ENCODE measurements at places on chromosomes 12 and 14.
A peak's percentile ranks its signal among the peaks of the same experiment; 100 is the strongest.

GRCh38 chr14:73747379-73748211 is 33.4 kb upstream of the PNMA1 start:
- no peak for DNase-seq

GRCh38 chr12:12560587-12561370 is 1.9 kb downstream of the DUSP16 start:
- DNase-seq = peak; percentile 17

GRCh38 chr14:58299401-58300330 is 1.3 kb downstream of the ARID4A start:
- peak; percentile 5 for DNase-seq

DNA sequence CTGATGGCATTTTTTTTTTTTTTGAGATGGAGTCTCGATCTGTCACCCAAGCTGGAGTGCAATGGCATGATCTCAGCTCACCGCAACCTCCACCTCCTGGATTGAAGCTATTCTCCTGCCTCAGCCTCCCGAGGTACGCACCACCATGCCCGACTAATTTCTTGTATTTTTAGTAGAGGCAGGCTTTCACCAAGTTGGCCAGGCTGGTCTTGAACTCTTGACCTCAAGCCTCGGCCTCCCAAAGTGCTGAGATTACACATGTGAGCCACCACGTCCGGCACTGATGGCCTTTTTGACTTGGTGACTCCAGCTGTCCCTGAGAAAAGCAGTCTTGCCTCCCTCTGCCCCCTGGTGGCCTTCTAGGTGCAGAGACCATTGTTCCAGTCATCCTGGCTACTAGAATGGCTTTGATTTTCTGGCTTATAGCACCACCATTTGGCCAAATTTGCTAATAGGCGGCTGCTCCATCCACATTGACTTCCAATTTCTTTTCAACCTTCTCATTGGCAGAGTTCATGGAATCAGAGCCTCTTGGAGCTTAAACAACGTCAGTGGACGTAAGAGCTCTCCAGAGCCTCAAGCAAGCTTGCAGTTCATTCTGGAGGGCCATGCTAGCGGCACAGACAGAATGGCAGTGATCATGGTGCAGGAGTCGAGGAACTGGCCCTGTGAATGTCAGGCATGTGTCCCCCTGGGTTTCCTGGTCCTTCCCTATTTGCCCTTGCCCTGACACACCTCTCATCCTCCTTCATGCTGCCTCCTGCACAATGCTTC is 25.4 kb upstream of the EIF4B start:
- DNase-seq = peak; percentile 83

GRCh38 chr12:123369229-123369628 is 4.6 kb upstream of the SBNO1 start:
- DNase-seq = no peak

DNA sequence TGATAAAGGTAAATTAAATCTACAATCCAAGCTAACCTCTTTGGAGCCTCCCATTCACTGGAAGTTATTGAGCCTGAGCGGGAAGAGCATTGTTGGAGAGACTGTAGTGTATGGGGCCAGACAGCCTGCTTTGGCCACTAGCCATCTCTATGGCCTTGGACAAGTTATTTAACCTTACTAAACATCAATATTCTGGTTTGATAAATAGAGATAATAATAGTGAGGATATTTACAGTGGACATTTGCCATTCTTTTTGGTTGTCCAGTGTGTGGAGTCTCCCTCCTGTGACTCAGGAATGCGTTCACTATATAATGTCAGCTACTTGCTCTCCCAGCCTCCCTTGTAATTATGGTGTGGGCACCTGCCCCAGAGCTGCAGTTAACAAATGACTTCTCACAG is 216.1 kb downstream of the SLC38A4 start:
- DNase-seq = no peak

All from germinal center (tissue), 1 donor.